ENCODE measurements at places on chromosomes 2 and 18.

DNA sequence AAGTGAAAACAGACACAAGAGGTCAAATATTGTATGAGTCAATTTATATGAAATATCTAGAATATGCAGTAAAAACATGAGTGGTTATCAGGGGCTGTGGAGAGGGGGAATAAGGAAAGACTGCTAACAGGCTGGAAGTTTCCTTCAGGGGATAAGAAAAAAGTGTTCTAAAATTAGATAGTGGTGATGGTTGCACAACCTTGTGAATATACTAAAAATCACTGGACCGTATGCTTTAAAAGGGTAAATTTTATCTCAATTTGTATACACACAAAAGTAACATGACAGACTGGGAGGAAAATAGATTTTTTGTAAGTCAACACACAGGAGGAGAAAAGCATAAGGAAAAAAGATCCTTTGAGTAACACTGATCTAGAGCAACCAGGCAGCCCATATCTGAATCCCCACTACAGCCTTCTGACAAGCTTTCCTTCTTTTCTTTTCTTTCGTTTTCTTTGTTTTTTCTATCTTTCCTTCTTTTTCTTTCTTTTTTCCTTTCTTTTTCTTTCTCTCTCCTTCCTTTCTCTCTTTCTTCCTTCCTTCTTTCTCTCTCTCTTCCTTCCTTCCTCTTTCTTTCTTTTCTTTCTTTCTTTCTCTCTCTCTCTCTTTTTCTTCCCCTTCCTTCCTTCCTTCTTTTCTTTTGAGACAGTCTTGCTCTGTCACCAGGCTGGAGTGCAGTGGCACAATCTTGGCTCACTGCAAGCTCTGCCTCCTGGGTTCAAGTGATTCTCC lies 95.4 kb downstream of the AAK1 start:
- DNase-seq = no peak

DNA sequence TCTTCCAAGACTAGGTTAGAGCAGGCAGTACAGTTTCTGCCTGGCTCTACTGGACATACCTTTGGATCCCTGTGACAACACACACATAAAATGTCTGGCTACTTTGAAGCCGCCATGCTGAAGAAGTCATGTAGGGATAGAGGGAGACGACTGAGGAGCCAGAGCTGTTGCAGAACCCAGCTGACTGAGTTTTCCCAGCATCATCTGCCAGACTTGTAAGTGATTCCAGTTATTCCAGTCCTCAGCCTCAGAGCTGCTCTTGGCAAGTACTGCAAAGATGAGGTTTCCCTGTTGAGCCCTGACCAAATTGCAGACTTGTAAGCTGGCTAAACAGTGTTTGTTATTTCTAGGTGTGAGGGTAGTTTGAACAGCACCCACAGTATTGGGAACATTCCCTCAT lies 31.5 kb upstream of the TSPYL6 start:
- no peak for DNase-seq

- DNase-seq = no peak
These were observed 95.0 kb upstream of the CCDC68 start for GRCh38 chr18:55054021-55054990.

DNA sequence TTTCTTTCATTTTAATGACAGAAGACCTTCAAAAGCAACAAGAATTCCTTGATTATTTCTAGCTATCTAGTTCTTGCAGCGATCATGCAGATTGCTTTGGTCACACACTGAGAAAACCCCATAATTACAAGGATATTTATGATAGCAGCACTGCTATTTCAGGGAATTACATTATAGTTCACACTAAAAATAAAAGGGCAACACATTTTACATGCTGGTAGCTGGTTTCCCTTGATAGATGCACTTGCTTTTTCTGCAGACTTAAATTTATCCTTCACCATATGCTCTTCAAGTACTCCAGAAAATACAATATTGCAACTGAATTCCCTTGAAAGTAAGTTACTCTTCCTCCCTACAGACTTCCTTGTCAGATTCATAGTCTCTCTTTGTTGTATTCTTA lies 751.1 kb downstream of the CCDC85A start:
- DNase-seq = no peak

DNA sequence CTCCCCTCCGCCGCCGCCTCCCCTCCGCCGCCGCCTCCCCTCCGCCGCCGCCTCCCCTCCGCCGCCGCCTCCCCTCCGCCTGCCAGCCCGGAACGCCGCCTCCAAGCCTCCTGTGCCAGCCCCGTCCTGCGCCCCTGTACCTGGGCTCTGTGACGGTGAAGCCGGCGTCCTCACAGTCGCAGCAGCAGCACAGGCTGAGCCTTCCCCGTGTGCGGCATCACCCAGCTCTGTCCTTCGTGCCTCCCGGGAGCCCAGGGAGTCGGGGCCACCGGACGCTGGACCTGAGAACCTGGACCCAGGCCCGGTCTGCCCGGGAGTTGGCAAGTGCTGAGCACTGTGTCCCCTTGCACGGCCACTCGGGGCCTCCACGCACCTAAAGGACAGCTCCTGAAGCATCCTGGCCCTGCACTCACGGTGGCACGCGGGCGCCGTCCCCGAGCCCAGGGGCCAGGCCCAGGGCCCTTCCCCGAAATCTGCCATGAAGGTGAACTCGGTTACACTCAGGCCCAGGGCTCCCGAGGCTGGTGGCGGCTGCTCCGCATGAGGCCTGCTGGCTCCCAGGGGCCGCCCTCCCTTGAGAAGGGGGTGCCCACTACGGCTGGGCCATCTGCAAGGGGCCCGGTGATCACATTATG lies 32.9 kb downstream of the RTP5 start:
- DNase-seq = no peak

GRCh38 chr2:157363612-157364101 lies 38.0 kb upstream of the ERMN start:
- no peak for DNase-seq

GRCh38 chr18:24809173-24809950 lies 348.9 kb downstream of the HRH4 start:
- no peak for DNase-seq

- no peak for DNase-seq
These were observed 3.2 kb downstream of the CD226 start for GRCh38 chr18:69944436-69944835.

- peak; percentile 64 for DNase-seq
These were observed 5.6 kb downstream of the PAX8 start for GRCh38 chr2:113273027-113273551.

DNA sequence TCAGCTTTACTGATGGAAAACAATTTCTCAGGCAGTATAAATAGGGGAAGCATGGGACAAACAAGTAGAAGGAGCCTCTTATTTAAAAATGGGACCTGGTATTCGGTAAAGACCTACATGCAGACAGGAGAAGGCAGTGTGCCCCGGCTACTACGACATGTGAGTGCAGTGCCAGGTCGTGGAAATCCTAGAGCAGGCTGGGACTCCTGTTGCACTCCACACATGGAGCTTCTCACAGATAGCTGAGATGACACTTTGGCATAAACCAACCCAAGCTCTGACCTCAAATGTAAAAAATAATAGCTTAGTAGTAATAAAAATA lies 885 bp upstream of the DSEL start:
- DNase-seq = no peak

- DNase-seq = peak; percentile 79
These were observed at the start of gene LAMA3 for GRCh38 chr18:23689031-23689615. Gene LAMA3, plus strand, starts transcription at chr18:23689453. Its CDS starts 231 bp downstream, at chr18:23689684.

DNA sequence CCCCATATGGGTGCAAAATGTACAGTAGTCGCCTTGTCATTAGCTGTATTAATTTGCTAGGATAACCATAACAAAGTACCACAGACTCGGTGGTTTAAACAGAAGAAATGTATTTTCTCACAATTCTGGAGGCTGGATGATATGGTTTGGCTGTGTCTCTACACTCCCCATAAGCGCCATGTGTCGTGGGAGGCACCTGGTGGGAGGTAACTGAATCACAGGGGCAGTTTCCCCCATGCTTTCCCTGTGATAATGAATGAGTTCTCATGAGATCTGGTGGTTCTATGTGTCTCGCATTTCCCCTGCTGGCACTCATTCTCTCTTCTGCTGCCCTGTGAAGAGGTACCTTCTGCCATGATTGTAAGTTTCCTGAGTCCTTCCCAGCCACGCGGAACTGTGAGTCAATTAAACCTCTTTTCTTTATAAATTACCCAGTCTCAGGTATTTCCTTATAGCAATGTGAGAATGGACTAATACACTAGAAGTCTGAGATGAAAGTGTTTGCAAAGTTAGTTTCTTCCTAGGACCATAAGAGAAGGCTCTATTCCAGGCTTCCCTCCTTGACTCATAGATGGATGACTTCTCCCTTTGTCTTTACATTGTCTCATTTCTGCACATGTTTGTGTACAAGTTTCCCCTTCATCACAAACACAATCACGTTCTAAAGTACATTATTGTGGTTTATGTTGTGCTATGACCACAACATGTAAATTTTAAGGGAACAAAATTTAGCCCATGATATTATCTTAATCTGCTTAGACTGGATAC lies 1442.6 kb downstream of the SUCLG1 start:
- no peak for DNase-seq

GRCh38 chr2:156675896-156676295 lies 239.7 kb downstream of the GPD2 start:
- no peak for DNase-seq

DNA sequence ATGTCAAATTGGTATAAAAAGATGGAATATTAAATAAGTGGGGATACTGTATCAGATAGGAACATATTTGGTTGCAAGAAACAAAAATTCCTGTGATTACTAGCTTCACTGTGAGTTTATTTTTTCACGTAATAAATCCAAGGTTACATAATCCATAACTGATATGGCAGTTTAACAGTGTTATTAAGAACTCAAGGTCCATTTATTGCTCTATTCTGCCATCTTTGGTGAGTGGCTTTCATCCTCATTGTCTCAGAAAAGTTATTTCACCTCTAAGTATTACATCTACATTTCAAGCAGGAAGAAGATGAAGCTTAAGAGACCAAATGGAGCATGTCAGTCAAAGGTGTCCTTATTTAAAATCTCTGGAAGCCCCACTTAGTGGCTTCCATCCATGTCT lies 37.2 kb downstream of the YIPF4 start:
- no peak for DNase-seq

- DNase-seq = peak; percentile 48
These were observed 3.1 kb downstream of the CCL20 start for GRCh38 chr2:227816507-227817294.
